Dermis blood vessel endothelial cell (primary cell): ENCODE measurements at places on chromosomes 3 and 15. TPM values are rescaled to one million over a fixed set of nuclear protein-coding genes. Genes with fewer than 3 reads are reported as not detected.
A peak's percentile ranks its signal among the peaks of the same experiment; 100 is the strongest.

The SLC24A5 gene
- total RNA-seq = not detected in 2 replicates

The LIPH gene
- 0.19 TPM in 1 of 2 replicates, not detected in the other for total RNA-seq

The CCR2 gene
- not detected in 2 replicates for total RNA-seq

GRCh38 chr3:101932326-101933068, 83.2 kb downstream of the NFKBIZ start:
- no peak for DNase-seq

DNA sequence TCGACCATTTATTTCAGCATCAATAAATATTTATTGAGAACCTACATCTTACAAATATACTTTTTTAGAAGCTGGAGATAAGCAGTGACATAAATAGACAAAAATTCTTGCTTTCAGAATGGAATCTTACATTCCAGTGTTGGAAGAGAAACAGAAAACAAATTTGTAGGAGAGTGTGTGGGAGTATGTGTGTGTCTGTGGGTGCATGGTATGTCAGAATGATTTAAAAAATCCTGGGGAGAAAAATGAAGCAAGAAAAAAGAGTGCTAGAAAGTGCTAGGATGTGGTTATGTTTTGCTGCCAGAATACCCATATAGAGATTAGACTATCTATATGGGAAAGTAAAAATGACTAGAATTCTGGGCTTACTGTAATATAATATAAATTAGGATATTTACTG, 561.7 kb upstream of the SGO1 start:
- DNase-seq = no peak

- DNase-seq = no peak
Observed at GRCh38 chr3:36060950-36061349, 319.4 kb upstream of the STAC start.

- DNase-seq = peak; percentile 77
Observed at GRCh38 chr3:132399054-132399929, 18.0 kb upstream of the DNAJC13 start.

- DNase-seq = no peak
Observed at GRCh38 chr3:39466988-39467387, 492 bp upstream of the MOBP start.
